ENCODE measurements at places on chromosomes 1 and 21.
A peak's percentile ranks its signal among the peaks of the same experiment; 100 is the strongest.

GRCh38 chr1:17215545-17215890 is 10.6 kb downstream of the PADI1 start:
- DNase-seq = no peak

DNA sequence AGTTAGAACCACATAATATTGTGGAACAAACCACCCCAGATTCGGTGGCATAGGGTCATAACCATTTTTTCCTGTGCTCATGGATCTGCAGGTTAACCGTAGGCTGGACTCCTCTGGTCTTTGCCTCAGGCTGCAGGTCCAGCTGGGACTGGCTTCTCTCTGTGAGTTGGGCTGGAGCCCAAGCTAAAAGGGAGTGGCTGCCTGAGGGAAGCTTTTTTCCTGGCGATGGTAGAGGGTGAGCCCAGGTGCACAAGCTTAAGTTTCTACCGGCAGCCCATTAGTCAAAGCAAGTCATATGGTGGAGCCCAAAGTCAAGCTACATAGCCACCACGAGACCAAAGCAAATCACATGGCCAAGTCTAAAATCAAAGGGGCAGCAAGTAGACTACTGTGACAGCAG is 13.8 kb downstream of the EPHX4 start:
- DNase-seq = no peak

- no peak for DNase-seq
Measured at GRCh38 chr1:87200875-87201638, 127.6 kb upstream of the LMO4 start.

DNA sequence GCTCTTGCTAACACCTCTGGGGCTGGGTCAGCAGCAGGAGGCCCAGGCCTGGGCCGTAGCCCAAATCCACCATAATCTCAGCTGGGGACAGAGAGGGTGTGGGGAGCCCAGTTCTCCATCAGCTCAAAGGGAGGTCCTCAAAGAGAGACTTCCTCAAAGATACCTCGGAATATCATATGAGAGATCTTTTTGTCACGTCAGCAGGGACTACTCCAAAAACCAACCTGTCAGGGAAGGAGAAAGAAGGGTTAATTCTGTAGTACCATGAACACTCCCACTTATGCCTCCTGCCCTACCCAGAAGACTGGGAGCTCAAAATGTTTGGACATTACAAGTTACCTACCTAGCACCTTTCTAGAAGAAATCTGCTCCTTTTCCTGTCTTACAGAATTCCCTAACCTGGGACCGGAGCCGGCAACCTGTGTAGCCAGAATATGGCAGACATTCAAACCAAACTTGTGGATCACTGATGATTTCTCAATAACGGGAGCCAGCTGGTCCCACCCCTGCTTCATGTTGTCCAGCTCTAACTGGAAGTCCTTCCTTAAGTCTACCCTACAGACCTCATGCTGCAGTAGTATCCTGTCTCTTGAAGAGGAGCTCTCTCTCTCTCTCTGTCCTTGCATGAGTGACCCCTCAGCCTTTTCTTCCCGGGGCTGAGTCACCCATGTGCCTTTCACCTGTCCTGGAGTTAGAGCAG is 4.8 kb downstream of the RSPO1 start:
- no peak for DNase-seq

DNA sequence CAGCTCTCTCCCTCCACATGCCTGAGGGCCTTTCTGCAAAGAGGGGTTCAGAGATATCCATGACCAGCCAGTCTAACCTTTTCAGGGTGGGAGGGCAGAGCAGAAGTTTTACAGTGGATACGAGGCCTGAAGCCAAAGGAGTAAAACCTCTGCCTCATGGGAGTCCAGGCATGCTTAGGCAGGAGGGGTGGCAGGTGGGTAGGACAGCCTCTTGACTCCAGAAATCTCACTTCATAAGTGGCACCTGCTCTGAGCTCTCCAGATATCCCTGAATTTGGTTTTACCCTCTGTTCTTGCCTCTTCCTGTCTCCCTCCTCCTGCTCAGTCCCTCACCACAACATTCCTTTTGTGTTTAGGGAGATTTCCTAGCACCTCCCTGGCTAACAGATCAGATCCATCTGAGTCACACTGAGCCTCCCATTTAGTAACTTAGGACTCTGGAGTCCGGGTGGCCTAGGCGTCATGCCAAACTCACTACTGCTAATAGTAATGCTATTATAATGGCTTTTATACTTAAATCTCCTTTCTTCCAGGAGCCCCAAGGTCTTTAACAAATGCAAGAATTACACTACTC is 201.0 kb downstream of the HS2ST1 start:
- no peak for DNase-seq

DNA sequence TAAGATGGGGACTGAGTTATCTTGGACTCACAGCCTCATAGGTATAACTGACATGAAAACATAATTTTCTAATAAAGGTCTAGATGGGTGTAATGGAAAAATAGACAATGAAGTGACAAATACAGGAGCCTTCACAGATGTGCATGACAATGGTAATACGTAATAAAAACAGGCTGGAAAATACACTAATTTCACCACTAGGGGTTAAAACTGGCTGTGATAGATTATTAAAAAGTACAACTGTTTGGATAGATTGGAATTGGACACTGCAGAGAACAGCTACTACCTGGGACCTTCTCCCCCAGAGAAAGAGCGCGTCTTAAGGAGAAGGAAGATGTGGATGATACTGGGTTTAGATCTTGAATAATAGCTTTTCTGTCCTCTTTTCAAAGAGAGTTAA is 9.8 kb downstream of the KAZN start:
- no peak for DNase-seq

GRCh38 chr1:201093561-201093960 is 18.7 kb downstream of the CACNA1S start:
- DNase-seq = no peak

GRCh38 chr1:67126111-67126746 is 8.5 kb downstream of the C1orf141 start:
- DNase-seq = no peak

GRCh38 chr1:41726899-41727748 is 191.6 kb downstream of the HIVEP3 start:
- DNase-seq = no peak

GRCh38 chr1:236560213-236560771 is 36.5 kb downstream of the LGALS8 start:
- no peak for DNase-seq

DNA sequence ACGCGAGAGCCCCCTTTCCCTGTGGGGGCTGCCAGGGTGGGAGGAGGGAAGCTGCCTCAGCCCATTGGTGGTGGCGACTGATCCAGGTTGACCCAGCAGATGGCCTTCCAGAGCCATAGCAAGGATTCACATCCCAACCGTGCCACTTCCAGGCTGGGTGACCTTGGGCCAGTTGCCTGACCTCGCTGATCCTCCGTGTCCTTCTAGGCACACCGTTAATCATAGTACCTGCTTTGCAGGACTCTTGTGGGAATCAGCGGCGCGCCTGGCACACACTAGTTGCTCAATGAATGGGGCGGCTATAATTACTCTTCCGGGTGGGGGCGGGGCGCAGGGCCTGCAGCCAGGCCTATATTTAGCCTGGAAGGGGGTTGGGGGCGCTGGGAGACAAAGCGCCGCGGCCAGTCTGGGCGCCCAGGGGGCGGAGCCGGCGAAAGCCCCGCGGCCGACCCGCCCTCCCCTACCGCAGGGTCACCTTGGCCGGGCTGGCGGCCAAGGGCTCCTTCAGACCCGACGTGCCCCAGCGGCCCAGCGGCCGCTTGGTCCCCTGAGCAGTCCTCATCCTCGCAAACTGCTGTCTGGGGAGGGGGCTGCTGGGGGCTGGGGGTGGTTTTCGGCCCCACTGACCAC is 5.1 kb downstream of the HSPB7 start:
- peak; percentile 23 for DNase-seq

DNA sequence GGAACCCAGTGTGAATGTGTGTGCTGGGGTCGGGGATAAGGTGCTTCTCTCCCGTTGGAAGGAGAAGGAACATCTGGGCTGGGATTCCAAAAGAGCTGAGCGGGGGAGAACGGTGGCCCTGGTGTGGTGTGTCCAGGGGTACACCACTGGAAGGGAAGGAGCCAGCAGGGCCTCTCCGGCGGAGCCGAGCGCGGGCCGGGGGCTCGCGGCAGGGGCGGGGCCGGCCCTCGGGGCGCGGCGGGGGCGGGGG is 231 bp upstream of the RPS6KA1 start:
- DNase-seq = no peak

- no peak for DNase-seq
Measured at GRCh38 chr1:9331016-9331415, 38.3 kb downstream of the SPSB1 start.

- no peak for DNase-seq
Measured at GRCh38 chr1:223700942-223701637, 11.2 kb upstream of the CAPN2 start.

GRCh38 chr1:7177438-7178146 is 392.3 kb downstream of the CAMTA1 start:
- no peak for DNase-seq

DNA sequence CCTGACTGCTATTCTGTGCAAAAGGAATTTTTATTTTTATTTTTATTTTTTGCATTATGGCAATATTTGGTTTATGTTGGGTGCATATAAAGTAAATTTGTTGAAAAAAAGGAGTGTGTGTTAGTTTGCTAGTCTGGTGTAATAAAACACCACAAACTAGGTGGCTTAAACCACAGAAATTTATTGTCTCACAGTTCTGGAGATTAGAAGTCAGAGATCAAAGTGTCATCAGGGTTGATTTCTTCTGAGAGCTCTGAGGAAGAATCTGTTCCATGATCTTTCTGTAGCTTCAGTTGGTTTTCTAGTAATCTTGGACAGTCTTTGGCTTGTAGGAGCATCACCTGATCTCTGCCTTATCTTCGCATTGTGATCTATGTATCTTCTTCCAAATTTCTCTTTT is 6.5 kb downstream of the SLC30A7 start:
- DNase-seq = no peak

DNA sequence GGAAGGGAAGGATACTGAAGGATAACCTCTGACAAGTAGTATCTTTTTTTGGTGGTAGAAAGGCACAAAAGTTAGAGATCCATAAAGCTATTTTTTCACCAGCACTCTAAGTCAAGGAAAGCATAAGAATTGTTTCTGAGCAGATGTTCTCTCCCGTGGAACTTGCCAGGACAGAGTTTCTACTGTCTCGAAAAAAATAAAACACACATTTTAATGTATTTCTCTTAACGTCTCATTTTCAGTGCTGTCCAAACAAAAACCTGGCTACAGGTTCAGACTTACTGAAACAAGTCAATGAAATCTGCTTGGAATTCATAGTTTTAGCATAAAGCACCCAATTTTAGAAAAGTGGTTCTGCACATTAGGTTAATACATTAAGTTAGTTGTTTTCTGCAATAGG is 338.3 kb downstream of the LTN1 start:
- DNase-seq = no peak

- DNase-seq = no peak
Measured at GRCh38 chr1:41025979-41026819, 4.7 kb upstream of the SLFNL1 start.

GRCh38 chr1:32223683-32224082 is 1.5 kb downstream of the EIF3I start:
- no peak for DNase-seq

GRCh38 chr21:45019887-45020537 is 54.4 kb upstream of the ADARB1 start:
- no peak for DNase-seq

GRCh38 chr1:12168451-12169160 is 1.8 kb downstream of the TNFRSF1B start:
- no peak for DNase-seq

DNA sequence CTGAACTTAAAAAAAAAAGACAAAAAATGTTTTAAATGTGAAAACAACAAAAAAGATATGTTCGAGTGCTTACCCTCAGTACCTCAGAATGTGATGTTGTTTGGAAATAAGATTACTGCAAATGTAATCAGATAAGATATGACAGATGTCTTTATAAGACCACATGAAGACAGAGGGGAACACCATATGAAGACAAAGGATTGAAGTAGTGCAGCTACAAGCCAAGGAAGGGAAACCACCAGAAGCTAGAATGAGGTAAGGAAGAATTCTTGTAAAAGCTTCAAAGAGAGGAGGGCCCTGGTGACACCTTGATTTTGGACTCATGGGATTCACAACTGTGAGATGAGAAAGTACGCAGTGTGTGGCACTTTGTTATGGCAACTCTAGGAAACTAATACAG is 15.4 kb downstream of the ASB17 start:
- no peak for DNase-seq

DNA sequence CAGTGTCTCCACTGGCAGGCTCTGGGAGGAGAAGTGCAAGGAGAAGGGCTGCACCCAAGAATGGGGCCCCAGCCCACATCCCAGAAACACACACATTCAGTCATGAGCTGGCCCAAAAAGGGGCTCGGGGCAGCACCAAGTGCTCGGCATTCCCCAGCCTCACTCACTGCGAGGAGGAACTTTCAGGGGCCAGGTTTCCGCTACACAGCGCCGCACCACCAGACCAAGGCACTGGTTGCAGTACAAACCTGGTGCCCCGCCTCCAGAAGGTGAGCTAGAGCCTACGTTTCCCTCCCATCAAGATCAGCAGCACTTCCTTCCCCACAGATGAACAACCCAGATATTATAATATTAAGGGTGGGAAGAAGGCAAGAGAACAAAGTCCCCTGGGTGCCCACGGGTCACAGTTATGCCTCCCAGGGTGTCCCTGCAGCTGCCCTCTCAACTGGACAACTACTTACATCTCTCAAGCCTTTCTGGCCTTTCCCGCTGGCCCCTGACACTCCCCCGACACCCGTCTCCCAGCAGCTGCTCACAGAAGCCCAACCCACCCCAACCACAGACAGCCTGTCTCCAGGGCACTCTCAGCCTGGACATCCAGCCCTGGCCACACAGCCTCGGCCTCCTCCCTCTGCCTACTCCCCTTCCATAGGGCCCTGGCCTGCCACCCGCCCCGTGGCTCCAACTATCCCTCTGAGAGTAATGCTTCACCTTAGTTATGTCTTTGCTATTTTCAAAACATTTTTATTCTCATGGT is 3.8 kb downstream of the PBXIP1 start:
- DNase-seq = peak; percentile 48

- no peak for DNase-seq
Measured at GRCh38 chr21:25313829-25314228, 293.5 kb downstream of the MRPL39 start.

- DNase-seq = no peak
Measured at GRCh38 chr1:9993561-9994075, 3.4 kb upstream of the RBP7 start.

- no peak for DNase-seq
Measured at GRCh38 chr1:94396356-94397010, 21.7 kb upstream of the ABCD3 start.

DNA sequence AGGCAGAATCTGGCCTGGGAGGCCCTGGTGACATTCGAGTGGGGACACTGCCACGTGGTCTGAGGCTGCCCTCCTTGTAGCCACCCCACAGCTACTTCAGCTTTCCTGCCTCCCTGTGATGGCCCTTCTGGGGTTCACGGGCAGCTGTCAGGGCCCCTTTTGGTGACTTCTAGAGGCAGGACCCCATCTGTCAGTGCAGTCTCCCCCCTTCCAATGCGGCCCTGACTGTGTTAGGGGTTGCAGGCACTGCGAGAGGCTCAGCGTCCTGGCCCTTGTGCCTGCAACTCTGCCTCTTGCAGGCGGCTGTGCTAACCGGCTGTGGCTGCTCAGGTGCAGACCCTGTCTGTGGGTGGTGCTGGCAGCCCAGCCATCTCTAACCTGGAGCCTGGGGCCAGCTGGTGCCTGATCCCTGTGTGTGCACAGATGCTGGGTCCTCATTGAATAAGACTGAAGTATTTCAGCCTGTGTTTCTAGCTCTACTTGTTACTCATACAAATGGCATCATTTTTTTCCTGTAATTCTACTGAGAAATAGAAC is 62.2 kb downstream of the S100B start:
- DNase-seq = no peak

- DNase-seq = no peak
Measured at GRCh38 chr1:15618655-15619525, 1.6 kb downstream of the DDI2 start.

Measured in stimulated activated CD4-positive, alpha-beta T cell treated with anti-CD3 and anti-CD28 coated beads, Interleukin-1b, Interleukin-23, amount 100 ng/mL, for 24 hours (primary cell).